ENCODE measurements at places on chromosomes 11 and 22.

GRCh38 chr22:42171946-42172719 lies 41.5 kb upstream of the CYP2D6 start:
- DNase-seq = no peak

DNA sequence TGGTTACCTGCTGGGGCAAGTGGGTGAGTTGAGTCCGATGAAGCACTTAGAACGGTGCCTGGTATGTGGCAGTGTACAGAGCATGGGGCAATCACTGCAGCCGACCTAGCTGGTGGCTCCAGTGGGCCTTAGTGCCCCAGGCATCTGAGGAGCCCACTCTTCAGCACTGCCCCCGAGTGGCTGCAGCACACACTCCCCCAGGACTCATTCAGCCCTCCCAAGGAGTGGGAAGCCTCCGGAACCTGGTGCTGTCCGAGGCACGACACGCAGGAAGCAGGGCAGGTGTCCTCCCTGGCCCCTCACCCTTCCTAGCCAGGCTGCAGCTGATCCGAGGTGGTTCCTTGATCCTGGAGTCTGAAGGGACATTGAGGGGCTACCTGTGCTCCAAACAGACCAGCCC lies 42.4 kb upstream of the PRODH start:
- peak; percentile 36 for DNase-seq

DNA sequence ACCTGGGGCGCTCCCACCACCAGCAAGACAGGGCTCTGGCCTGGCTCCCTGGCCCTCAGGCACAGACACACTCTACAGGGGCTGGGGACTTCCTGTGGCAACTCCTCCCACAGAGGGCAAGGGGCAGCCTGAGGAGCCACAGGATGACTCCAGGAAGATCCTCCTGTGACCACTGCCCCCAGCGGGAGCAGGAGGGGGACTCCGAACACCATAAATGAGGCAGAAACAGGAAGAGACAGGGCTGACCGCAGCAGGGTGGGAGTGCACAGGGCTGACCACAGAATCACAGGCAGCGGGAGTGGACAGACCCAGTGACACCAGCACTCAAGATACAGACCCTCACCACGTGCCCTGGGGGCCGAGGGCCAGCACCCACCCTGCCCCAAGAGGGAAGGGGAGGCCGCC lies 10.8 kb downstream of the ARAP1 start:
- DNase-seq = no peak

GRCh38 chr22:23781511-23782183 lies 5.1 kb upstream of the SMARCB1 start:
- DNase-seq = no peak

GRCh38 chr22:38456272-38456835 lies 1.4 kb upstream of the KCNJ4 start:
- no peak for DNase-seq

DNA sequence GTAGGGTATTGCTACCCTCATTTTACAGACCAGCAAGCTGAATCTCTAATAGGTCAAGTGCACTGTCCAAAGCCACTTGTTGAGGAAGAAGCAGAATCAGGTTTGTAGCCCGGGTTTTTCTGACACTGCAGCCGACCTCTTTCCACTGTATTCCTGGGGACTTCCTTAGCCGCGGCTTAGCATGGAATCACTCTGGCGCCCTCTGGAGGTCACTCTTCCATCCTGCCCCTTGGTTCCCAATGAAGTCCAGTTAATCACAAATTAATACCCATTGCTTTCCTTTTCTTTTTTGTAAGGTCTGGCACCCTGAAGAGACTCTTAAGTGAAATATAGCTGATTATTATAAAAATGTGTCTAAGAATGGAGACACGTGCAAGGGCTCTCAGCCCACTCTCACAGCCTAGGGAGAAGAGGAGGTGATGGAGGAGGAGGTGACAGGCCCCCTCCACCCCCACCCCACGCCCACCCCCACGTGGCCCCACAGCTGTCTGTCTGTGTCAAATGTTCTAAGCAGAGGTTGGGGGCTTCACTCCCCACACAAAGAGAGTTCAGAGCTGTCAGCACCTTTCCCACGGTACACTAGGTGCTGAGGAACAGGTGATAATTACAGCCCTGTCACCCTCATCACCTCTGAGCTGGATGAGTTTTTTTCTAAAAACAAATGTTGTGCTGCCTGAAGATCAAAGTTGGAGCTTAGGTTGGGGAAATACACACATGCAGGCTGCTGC lies 57.7 kb upstream of the DRD2 start:
- DNase-seq = peak; percentile 77

- DNase-seq = no peak
Observed at GRCh38 chr11:133081730-133082452, 450.4 kb downstream of the OPCML start.

DNA sequence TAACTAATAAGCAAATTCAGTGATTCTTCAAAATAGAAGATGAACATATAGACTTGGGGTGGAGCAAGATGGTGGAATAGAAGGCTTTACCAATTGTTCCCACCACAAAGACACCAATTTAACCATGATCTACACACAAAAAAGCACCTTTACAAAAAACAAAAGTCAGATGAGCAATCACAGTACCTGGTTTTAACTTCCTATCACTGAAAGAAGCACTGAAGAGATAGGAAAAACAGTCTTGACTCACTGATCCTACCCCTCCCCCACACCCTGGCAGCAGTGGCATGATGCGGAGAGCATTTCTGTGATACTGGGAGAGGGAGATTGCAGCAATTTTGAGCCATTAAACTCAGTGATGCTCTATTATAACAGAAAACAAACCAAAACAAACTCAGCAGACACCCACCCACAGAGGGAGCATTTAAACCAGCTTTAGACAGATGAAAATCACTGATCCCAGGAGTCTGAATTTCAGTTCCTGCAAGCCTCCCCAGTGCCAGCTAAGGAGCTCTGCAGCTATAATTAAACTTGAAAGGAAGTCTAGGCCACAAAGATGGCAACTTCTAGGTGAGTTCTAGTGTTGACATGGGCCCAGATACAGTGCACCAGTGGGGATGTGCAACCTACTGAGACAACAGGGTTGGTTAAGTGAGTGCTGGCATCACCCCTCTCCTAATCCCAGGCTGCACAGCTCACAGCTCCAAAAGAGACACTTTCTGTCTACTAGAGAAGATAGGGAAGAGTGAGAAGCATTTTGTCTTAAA lies 161.8 kb upstream of the GRIA4 start:
- DNase-seq = no peak

GRCh38 chr11:82790723-82791484 lies 57.2 kb upstream of the FAM181B start:
- no peak for DNase-seq

DNA sequence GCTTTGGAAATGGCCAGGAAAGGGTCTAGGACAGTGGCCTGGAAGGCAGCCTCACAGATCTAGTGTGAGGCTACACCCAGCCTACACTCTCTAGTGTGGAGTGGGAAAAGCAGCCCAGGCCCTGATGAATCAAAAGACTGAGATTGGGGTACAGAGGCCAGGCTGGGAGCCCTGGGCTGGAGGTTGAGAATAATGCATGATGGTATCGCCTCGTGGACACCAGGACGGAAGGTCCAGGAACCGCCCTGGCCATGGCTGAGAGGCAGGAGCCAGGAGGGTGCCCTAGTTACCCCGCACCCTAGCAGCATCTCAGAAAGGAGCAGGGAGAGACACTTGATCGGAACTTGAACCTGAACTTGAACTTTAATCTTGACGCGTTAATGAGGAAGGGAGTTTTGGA lies 40.5 kb upstream of the NFAM1 start:
- DNase-seq = peak; percentile 38

- no peak for DNase-seq
Observed at GRCh38 chr11:12361682-12362081, 15.7 kb upstream of the PARVA start.

GRCh38 chr22:19751497-19752245 lies 8.9 kb upstream of the TBX1 start:
- no peak for DNase-seq

DNA sequence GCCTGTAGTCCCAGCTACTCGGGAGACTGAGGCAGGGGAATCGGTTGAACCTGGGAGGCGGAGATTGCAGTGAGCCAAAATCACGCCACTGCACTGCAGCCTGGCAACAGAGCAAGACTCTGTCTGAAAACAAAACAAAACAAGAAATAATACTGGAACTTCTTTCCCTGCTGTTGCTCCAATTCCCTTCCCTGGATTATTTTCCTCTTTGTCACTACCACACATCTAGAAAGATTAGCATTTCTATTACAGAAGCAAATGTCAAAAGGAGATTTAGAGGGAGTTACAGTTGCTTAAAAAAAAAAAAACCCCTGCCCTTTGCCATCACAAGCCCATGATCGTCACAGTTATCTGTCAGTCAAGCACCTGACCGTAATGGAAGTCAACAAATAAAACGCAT lies 17.7 kb upstream of the SCGB1D1 start:
- no peak for DNase-seq

- DNase-seq = no peak
Observed at GRCh38 chr11:12329169-12329568, 48.2 kb upstream of the PARVA start.

- no peak for DNase-seq
Observed at GRCh38 chr11:130452176-130452575, 3.7 kb downstream of the ADAMTS15 start.

DNA sequence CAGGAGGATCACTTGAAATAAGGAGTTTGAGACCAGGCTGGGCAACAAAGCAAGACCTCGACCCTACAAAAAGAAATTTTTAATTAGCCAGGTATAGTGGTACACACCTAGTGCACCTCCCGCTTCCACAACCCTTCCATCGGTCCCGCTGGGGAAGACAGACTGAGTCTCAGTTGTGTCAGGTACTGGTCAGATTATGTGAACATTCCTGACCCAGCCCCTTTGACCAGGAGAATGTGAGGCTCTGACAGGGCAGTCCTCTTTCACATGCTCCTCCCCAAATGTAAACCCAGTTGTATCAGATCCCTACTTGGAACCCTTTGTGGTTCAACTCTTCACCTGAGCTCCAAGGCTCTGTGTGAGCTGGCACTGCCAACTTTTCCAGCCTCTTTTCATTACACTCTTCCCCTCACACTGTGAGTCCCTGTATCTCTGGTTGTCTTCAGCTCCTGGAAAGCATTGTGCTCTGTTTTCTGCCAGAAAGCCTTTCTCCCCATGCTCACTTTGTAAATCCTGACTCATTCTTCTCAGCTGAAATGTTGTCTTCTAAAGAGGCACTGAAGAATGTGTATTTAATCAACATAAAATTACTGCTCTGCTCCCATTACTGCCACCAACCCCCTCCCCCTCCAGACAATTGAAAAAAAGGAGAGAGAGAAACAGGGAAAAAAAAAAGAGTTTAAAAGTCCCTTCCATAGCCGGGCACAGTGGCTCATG lies 2.1 kb upstream of the TTLL12 start:
- no peak for DNase-seq

- no peak for DNase-seq
Observed at GRCh38 chr22:28429711-28430110, 249.9 kb downstream of the TTC28 start.

DNA sequence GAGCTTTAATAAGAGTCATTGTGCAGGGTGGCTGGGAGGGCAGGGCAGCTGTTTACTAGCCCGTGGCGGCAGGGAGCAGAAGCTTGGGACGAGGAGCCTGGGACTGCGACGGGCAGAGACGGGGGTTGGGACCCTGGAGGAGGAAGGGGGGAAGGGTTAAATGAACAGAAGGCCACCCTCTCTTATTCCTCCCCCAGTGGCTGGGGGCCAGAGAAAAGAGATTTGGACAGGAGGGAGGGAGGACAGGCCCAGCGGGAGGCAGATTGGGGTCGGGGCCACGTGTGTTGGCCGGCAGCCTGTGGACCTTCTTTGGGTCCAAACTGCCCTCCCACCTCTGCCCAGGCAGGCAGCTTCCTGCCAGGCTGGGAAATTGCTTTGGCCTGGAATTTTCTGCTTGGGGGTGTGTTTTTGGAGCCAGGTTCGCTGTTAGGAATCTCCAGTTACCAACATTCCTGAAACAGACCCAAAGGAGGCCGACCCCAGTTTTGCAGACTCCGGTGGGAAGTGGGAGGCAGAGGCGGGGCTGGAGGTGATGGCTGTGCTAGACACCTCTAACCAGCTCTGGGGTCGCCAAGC lies 50.2 kb downstream of the APOL3 start:
- peak; percentile 54 for DNase-seq

DNA sequence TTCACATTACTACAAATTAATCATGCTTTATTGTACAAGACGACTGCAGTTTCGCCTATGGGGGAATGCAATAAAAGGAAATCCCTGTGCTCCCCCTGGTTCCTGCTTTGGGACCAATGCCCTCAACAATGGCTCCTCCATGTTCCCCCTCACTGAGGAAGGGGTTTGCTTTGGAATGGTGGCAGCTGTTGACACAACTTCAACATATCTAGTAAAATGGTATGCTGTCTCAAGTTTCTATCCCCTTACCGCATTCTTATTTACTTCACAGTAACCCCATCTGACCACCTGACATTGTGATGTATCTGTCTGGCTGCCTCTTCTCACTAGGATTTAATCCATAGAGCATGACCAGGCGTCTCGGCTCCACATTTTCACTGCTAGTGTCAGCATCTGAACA lies 48.8 kb downstream of the PIWIL3 start:
- no peak for DNase-seq

DNA sequence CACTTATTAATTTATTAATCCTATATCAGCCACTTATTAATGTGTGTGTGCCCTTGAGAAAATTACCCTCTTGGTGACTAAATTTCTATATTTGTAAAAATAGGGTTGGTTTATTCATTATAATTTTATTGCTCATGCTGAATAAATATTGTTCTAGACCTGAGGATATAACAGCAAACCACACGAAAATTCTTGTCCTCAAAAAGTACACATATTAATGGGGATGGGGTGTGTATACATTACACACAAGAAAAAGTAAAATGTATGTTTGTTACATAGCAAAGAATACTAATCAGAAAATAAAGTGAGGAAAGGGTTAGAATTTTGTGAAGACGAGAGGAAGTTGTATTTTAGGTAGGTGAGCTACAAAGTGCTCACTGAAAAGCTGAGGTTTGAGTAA lies 1068.9 kb upstream of the RAG2 start:
- no peak for DNase-seq

DNA sequence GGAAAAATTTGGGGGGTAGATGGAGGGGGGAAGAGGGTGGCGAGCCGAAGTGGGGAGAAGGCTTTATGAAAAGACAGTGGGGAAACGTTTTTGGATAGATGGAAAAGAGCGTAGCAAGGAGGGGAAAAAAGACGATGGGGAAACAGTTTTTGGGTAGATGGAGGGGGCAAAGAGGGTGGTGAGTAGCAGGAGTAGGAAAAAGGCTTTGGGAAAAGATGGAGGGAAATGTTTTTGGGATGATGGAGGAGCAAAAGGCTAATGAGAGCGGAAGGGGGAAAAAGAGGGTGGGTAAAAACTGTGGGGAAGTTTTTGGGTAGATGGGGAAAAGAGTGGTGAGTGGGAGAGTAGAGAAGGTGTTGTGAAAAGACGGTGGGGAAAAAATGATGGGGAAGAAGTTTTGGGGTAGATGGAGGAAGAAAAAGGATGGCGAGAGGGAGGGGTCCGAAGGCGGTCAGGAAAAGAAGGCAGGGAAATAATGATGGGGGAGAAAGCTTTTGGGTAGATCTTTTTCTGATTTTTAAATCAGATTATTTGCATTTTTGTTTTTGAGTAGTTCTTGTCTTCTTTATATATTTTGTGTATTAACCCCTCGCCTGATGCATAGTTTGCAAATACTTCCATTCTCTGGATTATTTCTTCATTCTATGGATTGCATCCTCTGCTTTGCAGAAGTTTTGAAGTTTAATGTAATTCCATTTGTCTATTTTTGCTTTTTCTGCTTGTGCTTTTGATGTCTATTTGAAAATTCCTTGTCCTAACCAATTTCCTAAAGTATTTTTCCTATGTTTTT lies 115.3 kb upstream of the SERPIND1 start:
- DNase-seq = no peak

GRCh38 chr11:28491431-28491830 lies 383.2 kb downstream of the METTL15 start:
- DNase-seq = no peak
